NK-92 treated with Interleukin-12 subunit alpha and Interleukin-12 subunit beta, amount 100 ng/mL, for 24 hours (cell line): ENCODE measurements at places on chromosomes 2 and 18.

DNA sequence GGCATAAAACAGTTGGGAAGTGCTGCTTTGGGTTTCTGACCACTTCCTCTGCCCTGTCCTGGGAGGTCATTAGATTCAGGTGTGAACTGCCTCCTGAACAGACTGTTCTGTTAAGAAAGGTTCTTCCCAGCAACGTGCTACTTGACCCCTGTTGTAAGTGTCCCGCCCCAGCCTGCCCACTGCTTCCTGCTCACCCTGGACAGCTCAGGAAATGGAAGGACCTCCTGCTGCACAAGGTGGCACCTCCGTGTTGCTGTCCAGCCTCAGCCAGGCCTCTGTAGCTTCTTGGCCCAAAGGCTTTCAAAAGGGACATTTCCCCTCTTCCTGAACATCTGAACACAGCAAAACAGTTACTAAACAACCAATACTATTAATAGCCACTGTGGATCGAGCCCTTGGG, 5.3 kb downstream of the TOGARAM2 start:
- no peak for DNase-seq

DNA sequence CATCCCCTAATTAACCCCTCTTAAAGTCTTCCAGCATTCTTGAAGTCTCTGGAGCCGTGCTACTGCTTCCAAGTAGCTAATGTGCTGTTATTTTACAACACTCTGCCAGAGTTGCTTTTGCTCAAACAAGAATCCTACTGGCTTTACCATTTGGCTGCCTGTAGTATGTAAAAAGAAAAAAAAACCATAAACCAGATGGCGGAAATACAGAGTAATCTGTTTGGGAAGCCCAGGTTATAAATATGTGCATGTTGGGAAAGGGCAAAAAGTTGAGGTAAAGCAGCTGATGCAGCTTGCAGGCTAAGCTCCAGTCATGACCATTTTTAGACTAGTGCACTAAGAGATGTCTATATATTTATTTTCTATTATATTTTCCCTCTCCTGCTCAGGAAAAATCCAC, 313.2 kb upstream of the ETAA1 start:
- DNase-seq: no peak

DNA sequence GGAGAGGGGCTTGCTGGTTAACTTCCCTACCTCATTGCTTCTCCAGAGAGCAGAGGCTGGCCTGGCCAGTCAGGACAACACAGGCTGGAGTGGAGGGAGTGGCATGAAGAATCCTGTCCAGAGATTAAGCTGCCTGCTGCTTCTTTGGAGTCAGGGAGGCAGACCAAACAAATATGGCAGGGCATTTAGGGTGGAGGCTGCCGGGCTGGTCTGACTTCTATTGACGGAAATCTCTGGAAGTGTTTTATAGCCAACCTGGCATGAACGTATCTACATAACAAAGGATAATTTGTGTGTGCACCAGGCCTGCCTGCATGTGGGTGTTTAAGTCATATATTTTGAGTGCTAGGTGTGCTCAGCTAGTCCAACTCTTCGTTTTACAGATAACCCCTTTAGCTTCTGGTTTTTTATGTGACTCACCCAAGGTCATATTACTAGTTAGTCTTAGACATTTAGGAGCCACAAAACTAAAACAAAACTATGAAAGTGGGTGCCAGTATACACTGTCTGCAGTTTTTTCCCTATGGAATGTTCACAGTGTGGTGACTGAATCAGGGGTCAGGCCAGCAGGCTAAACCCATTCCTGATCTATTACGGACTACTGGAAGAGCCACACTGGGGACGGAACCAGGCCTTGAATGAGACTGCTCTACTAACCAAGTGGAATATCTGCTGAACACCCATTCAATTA, 5.5 kb downstream of the NPC1 start:
- no peak for DNase-seq

- no peak for DNase-seq
These were observed 70.9 kb downstream of the NCKAP5 start for GRCh38 chr2:133497270-133497893.
